ENCODE measurements at places on chromosomes 2 and 18.

DNA sequence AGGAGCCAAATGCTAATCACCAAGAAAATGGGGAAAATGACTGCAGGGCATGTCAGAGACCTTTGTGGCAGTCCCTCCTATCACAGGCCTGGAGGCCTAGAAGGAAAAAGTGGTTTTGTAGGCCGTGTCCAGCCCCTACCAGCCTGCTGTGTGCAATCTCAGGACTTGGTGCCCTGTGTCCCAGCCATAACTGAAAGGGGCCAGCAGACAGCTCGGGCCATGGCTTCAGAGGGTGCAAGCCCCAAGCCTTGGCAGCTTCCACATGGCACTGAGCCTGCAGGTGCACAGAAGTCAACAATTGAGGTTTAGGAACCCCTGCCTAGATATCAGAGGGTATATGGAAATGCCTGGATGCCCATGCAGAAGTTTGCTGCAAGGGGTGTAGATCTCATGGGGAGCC lies 391.2 kb upstream of the FSIP2 start:
- no peak for DNase-seq

DNA sequence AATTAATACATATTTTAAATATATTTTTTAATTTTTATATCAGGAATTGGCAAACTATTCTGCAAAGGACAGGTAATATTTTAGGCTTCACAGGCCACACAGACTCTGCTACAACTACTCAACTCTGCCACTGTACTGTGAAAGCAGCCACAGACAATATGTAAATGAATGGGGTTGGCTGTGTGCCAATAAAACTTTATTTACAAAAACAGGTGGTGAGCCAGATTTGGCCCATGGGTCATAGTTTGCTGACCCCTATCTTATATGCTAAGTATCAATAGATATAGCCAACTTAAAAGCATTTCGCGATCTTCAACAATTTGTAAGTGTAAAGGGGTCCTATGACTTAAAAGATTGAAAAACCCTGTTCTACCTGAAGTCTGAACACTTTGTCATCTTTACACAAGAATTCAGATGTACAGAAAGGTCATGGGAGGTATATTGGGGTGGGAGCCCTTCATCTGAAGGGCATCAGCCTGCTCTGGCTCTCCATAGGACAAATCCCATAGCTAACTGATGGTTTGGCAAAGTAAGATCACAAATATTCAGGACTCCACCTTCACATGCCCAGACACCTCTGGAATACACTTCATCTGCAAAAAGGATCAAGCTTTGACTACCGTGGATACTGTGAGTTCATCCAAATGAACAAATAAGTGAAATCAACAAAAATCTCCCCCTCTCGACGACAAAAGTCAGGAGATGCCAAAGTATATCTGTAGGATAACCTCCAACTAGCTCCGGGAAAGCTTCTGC lies 65.9 kb downstream of the C1D start:
- DNase-seq, result no peak

- no peak for DNase-seq
Measured at GRCh38 chr2:173545364-173545763, 190.7 kb downstream of the CDCA7 start.

GRCh38 chr2:15645720-15646385 lies 54.2 kb downstream of the DDX1 start:
- DNase-seq, result no peak

GRCh38 chr2:202196727-202197126 lies 41.7 kb downstream of the SUMO1 start:
- no peak for DNase-seq

DNA sequence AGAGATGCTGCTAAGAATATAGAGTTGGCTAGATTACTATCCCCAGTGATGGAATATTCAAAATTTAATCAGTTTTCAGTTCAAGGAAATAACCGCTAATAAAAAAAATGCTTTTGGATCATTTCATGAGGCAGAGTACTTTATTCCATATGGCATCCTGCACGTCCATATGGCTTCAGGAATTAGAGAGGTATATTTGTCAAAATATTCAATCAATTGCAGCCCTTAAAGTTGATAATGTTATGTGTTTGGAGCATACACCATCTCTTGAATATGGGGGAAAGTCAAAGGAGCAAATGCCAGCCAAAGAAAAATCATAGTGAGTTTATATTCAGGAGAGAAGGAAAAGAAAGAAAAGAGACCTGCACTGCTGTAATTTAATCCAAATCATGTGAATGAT lies 266.4 kb downstream of the TMEM182 start:
- DNase-seq, result no peak

DNA sequence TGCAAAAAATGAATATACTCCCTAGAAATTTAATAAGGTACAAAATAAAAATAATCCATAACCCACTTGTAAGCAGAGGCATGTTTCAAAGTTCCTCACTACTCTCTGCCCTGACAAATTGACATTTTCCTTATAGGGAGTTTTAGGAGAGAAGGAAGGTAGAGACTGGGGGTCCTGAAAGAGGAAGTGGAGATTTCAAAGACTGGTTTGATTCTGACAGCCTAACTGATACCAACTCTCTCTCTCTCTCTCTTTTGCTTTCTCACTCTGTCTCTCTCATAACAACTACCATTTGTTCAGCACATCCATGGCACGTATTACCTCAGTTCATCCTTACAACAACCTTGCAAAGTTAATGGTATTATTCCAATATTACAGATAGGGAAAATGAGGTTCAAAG lies 18.6 kb downstream of the FZD7 start:
- DNase-seq, result no peak

DNA sequence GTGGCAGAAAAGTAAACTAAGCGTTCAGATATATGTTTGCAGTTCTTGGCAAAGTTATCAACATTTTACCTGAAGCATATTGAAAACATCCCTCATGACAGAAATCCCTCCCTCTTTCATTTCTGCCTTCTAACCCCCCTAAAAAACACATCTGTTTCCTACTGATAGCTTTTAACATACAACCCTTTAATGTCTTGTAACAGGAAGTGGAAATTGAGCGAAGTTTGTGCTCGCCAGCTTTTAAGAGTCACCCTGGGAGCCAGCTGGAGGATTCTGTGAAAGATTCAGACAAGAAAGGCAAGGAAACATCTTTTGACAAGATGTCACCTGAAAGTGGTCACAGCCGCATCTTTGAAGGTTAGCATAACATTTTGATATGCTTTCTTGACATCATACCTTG lies 247.4 kb downstream of the XIRP2 start:
- no peak for DNase-seq

- no peak for DNase-seq
Measured at GRCh38 chr2:151707857-151708256, 26.4 kb downstream of the NEB start.

- no peak for DNase-seq
Measured at GRCh38 chr18:23320709-23321236, 132.3 kb upstream of the RIOK3 start.
